ENCODE measurements at places on chromosomes 5 and 9. TPM values are rescaled to one million over a fixed set of nuclear protein-coding genes. Genes with fewer than 3 reads are reported as not detected.

SLC6A18 gene
- not detected for total RNA-seq

DNA sequence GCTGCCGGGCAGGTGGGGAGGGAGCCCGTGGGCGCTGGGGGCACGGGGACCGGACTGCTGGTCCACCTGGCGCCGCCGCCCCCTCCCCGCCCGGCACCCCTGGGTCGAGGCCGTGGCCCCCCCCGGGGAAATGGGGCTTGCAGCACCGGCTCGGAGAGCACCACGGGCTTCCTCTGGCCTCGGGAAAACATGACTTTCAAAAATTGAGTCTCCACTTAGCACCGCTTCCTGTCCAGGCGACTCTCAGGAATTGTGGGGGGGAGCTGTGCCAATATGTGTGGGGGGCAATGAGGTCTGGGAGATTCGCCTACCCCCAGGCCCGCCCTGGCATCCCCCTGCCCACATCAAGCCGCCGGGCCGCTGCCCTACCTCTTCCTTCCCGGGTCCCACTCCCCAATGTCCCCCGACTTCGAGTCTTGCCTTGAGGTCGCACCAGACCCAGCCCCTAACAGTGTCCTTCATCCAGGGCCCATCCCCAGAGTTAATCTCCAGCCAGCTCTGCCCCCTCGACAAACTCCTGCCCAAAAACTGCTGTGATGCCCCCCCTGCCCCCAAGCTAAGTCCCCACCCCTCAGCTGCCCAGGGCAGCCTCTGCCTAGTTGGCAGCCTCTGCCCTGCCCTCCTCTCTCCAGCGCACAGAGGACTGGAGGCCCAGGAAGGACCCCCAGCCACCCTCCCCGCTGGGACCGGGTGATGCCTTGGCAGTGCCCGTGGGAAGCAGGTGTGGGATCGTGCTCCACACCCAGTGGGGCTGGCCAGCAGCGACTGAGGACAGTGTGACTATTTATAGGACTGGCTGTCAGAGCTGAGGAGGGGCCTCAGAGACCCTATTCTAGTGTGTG, 3.9 kb downstream of the EGFL7 start:
- no peaks in the 10 kb centered on the region for H3K36me3 ChIP-seq
- H3K27me3 ChIP-seq, result no peaks in the 10 kb centered on the region
- DNase-seq, result no peak
- no peak overlapping the region for H3K27ac ChIP-seq

RMRP gene
- 8,609 TPM for total RNA-seq

DNA sequence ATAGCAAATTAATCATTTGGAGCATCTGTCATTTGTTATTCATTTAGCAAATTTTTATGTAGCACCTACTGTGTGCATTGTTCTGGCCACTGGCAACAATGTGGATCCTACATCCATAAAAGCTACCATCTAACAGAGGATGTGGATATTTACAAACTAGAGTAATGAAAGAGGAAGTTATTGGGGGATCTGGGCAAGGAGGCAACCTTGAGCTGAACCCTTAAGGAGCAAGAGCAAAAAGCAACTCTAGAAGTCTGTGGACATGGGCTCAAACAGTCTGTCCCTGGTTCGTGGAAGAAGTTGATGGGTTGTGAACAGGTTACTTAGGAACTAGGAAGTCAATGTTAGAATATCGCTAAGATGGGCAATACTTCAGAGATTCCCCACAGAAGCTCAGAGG, 259.9 kb downstream of the SYK start:
- H3K4me1 ChIP-seq, result no peaks in the 10 kb centered on the region
- H3K27me3 ChIP-seq, result no peaks in the 10 kb centered on the region
- no peak overlapping the region for H3K4me3 ChIP-seq
- DNase-seq, result no peak
- no peak overlapping the region for H3K27ac ChIP-seq
- no peaks in the 10 kb centered on the region for H3K36me3 ChIP-seq

SPINK7 gene
- total RNA-seq, result not detected

DNA sequence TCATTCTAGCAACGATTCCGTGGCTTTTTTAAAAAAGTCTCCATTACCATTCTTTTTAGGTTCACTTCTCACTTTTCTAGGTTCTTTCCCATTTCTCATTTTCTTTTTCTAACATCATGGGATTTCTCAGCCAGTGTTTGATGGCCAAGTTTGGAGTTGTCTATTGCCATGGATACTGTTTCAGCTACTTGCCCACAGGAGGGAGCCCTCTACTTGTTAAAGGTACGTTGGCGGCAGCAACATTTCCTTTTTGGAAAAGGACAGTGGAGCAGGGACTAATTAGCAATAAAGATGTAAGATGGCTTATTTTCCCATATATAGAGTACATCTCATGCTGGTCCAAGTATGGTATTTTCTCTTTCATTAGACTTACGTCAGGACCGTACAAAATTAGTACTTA, 2257.5 kb upstream of the C9orf72 start:
- DNase-seq, result no peak
- no peaks in the 10 kb centered on the region for H3K27me3 ChIP-seq
- no peak overlapping the region for H3K4me3 ChIP-seq
- no peaks in the 10 kb centered on the region for H3K36me3 ChIP-seq
- H3K4me1 ChIP-seq, result no peaks in the 10 kb centered on the region

NTNG2 gene
- 6.4 TPM for total RNA-seq

DNA sequence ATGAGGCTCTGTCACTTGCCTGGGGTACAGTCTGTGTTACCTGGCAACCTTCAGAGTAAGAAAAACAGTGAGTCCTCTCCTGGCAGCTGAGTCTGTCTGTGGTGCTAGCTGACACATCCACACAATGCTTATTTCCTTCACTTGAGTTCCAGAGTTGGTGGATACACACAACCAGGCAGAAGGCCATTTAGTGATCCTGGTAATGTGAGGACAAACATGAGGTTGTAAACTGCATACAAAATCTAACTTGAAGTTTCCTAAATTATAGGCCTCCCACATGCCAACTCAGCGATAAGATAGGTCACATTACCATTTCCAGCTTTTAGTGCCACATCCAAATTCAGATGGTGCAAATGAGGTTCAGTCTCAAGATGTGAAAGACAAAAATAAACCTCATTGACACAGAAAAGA, 125.5 kb downstream of the DCP2 start:
- no peaks in the 10 kb centered on the region for H3K36me3 ChIP-seq
- H3K4me3 ChIP-seq, result no peak overlapping the region
- no peak overlapping the region for H3K27ac ChIP-seq
- DNase-seq, result no peak
- H3K4me1 ChIP-seq, result no peaks in the 10 kb centered on the region

- H3K27me3 ChIP-seq, result no peaks in the 10 kb centered on the region
- no peak overlapping the region for H3K4me3 ChIP-seq
- peak overlapping the region; percentile 54 for H3K27ac ChIP-seq
- H3K36me3 ChIP-seq, result no peaks in the 10 kb centered on the region
- peaks cover 36% of the 10 kb centered on the region for H3K4me1 ChIP-seq
- DNase-seq, result no peak
Measured at GRCh38 chr9:131657456-131657855, 82.4 kb downstream of the RAPGEF1 start.

- H3K4me3 ChIP-seq, result no peak overlapping the region
- H3K36me3 ChIP-seq, result no peaks in the 10 kb centered on the region
- H3K27ac ChIP-seq, result no peak overlapping the region
- H3K27me3 ChIP-seq, result no peaks in the 10 kb centered on the region
Measured at GRCh38 chr9:123478967-123479602, 123.1 kb downstream of the CRB2 start.

DNA sequence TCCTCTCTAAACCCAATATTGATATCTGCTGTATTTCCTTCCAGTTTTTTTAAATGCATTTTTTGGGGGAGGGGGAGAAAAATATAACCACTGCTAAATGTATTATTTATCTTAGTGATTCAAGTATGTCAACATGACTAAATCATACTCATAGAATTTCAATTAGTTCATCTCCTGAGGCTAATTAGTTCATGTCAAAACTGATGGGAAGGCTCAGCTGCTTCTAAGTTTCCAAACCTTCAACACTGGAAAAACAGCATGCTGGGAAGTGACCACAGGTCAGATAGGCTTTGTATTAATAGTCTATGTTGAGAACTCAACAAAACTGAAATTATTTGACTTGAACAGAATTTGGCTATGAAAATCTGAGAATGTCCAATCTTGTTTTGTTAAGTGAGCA, 118.7 kb downstream of the TTLL11 start:
- H3K36me3 ChIP-seq, result no peaks in the 10 kb centered on the region
- no peak overlapping the region for H3K4me3 ChIP-seq
- no peaks in the 10 kb centered on the region for H3K27me3 ChIP-seq

SLC6A3 gene
- total RNA-seq, result not detected

PCAT7 gene
- total RNA-seq, result 0.23 TPM

- H3K4me1 ChIP-seq, result no peaks in the 10 kb centered on the region
- H3K27me3 ChIP-seq, result no peaks in the 10 kb centered on the region
- H3K36me3 ChIP-seq, result no peaks in the 10 kb centered on the region
- no peak overlapping the region for H3K27ac ChIP-seq
Measured at GRCh38 chr5:108507631-108508030, 125.7 kb upstream of the FBXL17 start.

DNA sequence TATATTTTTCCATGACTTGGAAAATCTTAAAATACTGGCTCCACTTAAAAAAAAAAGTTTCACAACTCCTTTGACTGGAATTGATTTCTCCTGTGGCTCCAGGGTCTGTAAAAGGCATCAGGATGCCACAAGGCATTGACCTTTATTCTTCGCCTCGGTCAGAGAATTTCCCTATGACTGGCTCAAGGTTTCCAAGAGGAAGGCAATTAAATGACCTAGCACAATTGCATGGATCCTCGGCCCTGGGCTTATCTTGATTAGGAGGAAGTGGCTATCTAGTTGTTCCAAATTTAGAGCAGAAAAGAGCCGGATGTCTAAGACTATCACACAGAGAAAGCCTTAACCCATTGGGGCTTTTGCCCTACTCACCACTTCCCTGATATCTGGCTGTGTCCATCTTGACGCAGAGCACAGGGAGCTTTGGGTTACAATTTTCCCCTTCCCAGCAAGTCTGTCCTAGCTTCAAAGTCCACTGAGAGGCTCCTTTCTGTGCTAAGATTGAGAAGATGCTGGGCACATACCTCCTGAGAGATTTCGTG, 56.9 kb upstream of the COL15A1 start:
- no peaks in the 10 kb centered on the region for H3K27me3 ChIP-seq
- no peak overlapping the region for H3K4me3 ChIP-seq
- H3K27ac ChIP-seq, result no peak overlapping the region
- H3K4me1 ChIP-seq, result no peaks in the 10 kb centered on the region
- DNase-seq, result no peak
- no peaks in the 10 kb centered on the region for H3K36me3 ChIP-seq

DNA sequence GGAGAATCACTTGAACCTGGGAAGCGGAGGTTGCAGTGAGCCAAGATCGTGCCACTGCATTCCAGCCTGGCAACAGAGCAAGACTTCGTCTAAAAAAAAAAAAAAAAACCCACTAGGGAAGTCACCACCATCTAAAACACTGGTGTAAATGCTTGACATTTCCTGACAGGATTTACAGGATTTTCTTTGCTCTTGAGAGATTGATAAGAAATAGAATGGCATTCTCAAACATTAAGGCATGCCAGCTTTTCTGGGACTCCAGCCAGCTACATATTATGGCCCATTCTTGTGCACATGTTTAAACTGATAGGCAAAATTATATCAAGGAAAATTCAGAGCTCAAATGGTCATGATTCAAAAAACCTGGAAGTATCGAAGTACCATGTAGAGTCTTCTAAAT, 28.7 kb downstream of the GTF3C4 start:
- DNase-seq, result peak; percentile 67
- no peaks in the 10 kb centered on the region for H3K4me1 ChIP-seq
- H3K27me3 ChIP-seq, result no peaks in the 10 kb centered on the region
- no peaks in the 10 kb centered on the region for H3K36me3 ChIP-seq
- no peak overlapping the region for H3K27ac ChIP-seq

DNA sequence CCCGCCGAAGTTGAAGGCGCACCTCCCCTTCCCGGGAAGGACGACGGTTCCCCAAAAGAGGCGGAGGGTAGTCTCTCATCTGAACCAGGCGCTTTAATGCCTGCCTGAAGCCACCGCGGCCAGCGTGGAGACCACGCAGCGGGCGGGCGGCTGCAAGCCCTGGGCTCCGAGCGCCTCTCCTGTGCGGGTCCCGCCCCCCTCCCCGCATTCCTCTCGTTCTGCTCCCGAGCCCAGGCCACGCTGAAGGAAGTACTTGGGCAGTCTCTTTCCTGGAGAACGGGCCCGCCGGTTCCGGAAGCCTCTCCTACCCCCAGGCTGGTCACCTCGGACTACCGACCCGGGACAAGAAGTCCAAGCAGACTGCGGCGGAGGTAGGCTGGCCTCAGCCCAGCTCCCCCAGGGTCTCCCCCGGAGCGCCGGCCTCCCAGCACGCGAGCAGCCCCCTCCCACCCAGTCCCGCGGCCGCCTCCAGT, 571 bp downstream of the PPIC start:
- DNase-seq, result peak; percentile 81
- H3K4me3 ChIP-seq, result peak overlapping the region; percentile 83
- peak overlapping the region; percentile 86 for H3K27ac ChIP-seq
- no peaks in the 10 kb centered on the region for H3K36me3 ChIP-seq
- H3K27me3 ChIP-seq, result no peaks in the 10 kb centered on the region

DNA sequence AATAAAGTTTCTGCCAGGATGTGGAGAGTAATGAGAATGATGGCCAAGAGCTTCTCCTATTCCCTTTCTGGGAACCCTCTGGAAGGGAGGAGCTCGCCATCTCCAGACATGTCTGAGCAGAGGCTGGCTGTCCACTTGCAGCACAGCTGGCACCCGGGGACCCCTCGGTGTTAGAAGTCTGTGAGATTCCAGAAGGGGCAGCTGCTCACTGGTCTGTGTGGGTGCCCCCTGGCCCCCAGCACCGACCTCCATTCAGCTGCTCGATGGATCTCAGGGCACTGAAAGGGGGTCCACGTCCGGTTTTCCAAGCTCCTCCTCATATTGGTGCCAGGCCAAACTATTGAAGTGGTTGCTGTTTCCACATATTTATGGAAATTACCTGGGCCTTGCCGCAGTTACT, 3.6 kb upstream of the FAM163B start:
- no peak for DNase-seq
- no peak overlapping the region for H3K27ac ChIP-seq
- H3K4me3 ChIP-seq, result no peak overlapping the region
- no peaks in the 10 kb centered on the region for H3K4me1 ChIP-seq
- H3K27me3 ChIP-seq, result no peaks in the 10 kb centered on the region

NRG2 gene
- 2.6 TPM for total RNA-seq

STPG3 gene
- total RNA-seq, result not detected

ACOT12 gene
- 0.44 TPM for total RNA-seq

- H3K4me1 ChIP-seq, result no peaks in the 10 kb centered on the region
- no peak for DNase-seq
- H3K4me3 ChIP-seq, result no peak overlapping the region
- no peak overlapping the region for H3K27ac ChIP-seq
- no peaks in the 10 kb centered on the region for H3K27me3 ChIP-seq
Measured at GRCh38 chr5:122943050-122943698, 93.4 kb downstream of the PPIC start.

- DNase-seq, result no peak
- H3K27me3 ChIP-seq, result no peaks in the 10 kb centered on the region
- H3K4me1 ChIP-seq, result no peaks in the 10 kb centered on the region
Measured at GRCh38 chr5:36396640-36397039, 94.9 kb upstream of the RANBP3L start.

ANKRD31 gene
- 0.28 TPM for total RNA-seq

- H3K27ac ChIP-seq, result no peak overlapping the region
- DNase-seq, result no peak
- H3K4me3 ChIP-seq, result no peak overlapping the region
- H3K27me3 ChIP-seq, result no peaks in the 10 kb centered on the region
- H3K36me3 ChIP-seq, result no peaks in the 10 kb centered on the region
Measured at GRCh38 chr5:154892369-154892771, 33.9 kb downstream of the CNOT8 start.
